Colonic mucosa (tissue), 4 donors: ENCODE measurements at places on chromosomes 7 and 10. TPM values are rescaled to one million over a fixed set of nuclear protein-coding genes. Genes with fewer than 3 reads are reported as not detected.
A peak's percentile ranks its signal among the peaks of the same experiment; 100 is the strongest.

Gene AFAP1L2
- total RNA-seq: 13.7 TPM

GRCh38 chr7:142478479-142479220 lies 220.8 kb upstream of the PRSS58 start:
- H3K4me1 ChIP-seq: no peaks in the 10 kb centered on the region
- no peaks in the 10 kb centered on the region for H3K36me3 ChIP-seq
- H3K27me3 ChIP-seq: no peaks in the 10 kb centered on the region
- H3K4me3 ChIP-seq: no peak overlapping the region
- DNase-seq: peak; percentile 58

DNA sequence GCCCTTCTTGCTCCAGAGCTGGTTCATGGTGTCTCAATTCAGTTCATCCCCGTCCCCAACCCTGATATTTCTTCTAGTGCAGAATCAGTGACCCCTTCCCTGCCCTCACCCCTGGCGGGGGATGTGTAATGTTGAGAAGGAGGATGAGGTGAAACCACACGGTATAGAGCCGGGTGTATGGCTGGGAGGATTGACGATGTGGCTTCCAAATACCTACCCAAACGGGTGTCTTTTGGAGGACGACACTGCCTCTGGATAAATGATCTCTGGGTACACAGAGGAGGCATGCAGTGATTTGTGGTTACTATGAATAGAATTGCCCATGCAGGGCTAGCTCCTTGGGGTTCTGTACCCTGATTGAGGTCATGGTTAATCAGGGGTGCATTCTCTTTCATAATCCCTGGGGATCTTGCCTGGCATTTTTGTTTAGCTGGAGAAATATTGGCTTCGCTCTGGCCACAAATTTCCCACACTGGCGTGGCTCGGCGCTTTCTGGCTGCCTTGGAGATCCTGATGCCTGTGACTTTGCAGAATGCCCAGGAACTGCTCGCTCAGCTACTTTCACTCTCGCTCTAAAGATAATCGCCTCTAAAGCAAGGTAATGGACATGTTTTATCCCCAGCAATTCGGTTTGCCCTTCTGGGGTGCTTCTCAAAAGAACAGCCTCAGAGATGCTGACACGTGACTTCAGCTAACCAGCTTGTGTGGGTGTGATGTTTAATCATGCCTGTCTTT lies 89.2 kb downstream of the RBM20 start:
- no peaks in the 10 kb centered on the region for H3K27me3 ChIP-seq
- no peak for DNase-seq
- H3K27ac ChIP-seq: no peak overlapping the region
- no peaks in the 10 kb centered on the region for H3K4me1 ChIP-seq

GRCh38 chr7:142459551-142459963 lies 201.7 kb upstream of the PRSS58 start:
- no peaks in the 10 kb centered on the region for H3K36me3 ChIP-seq
- H3K27me3 ChIP-seq: no peaks in the 10 kb centered on the region
- H3K4me1 ChIP-seq: no peaks in the 10 kb centered on the region
- no peak overlapping the region for H3K4me3 ChIP-seq
- no peak overlapping the region for H3K27ac ChIP-seq

Gene CLEC5A
- total RNA-seq: 0.27 TPM

- H3K27me3 ChIP-seq: no peaks in the 10 kb centered on the region
- H3K4me1 ChIP-seq: no peaks in the 10 kb centered on the region
- no peak for DNase-seq
- H3K4me3 ChIP-seq: no peak overlapping the region
Observed at GRCh38 chr7:100065452-100066186, 15.9 kb downstream of the ZNF3 start.
